Activated T-helper 1 cell treated with anti-CD3 and anti-CD28 coated beads, Interleukin-2, amount 50 U/mL, for 16 hours (primary cell): ENCODE measurements at places on chromosomes 11 and 22.

DNA sequence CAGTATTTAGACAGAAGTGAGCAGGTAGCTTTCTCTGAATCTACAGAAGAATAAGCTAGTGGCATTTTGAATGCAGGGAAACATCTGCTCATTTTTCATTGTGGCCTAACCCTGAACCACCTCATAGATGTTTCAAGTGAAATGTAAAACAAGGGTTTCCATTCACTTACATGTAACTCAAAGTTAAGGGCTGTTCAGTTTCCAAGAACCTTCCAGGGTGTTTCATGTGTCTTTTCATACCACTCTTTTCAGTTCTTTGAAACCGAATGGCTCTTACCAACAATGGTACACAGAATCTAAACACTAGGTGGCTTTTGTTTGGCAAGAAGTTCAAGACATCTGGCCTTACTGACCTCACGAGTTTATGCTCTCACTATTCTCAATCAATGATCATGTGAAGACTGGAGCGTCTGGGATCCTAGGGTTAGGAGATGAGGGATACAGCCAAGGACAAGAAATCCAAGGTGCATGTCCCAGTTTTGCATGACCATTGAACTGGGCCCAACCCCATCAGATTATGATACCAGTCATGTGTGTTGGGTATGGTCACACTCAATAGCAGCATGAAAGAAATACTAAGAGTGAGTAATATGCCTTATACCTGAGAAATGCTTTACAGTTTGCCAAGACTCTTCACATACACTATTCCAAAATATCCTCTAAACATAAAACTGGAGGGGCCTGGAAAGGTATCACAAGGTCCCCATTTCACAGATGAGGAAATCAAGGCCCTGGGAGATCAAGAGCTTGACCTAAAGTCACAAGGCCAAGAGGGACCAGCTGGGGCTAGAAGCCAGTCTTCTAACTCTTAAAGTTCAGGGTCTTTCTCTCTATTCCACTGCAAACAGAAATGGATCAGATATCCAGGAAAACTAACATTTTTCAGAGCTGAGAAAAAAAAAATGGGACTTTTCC, 92.7 kb downstream of the ETS1 start:
- DNase-seq = no peak

GRCh38 chr11:47948137-47948536, 32.2 kb upstream of the PTPRJ start:
- no peak for DNase-seq

GRCh38 chr11:115579181-115579825, 75.1 kb upstream of the CADM1 start:
- no peak for DNase-seq

DNA sequence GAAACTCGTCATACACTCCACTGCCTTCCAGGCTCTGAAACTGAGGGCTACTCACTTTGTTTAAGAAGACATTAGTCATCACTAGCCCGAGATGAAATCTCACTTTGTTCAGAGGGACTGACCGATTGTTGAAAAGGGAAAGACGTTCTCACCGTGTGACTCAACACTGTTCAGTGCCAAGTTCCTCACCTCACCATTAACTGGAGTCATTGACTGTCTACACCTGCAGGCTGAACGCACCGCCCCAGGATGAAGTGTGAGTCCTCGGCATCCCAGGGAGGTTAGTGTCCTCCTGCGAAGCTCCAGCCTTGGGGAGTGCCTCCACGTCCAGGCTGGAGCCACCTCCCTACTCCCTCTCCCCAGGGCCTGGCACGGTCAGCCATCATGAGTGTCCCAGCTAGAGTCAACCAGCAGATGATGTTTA, 30.4 kb downstream of the FADD start:
- DNase-seq = no peak

DNA sequence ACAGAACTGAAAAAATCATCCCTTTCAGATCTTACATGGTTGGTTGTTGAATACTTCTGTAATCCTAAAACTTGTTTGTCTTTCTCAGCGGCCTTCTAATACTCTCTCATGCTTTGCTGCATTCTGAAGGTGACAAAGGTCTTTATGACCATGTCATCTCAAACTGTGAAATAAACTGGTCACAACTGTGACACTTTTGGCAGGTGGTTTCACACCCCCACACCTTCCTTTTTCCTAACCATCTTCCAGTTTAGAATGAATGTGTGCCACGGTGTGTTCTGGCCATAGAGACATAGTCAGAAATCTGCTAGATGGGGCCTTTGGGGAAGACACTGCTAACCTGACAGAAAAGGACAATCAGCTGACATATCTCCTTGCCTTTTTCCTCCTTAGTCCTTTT, 14.7 kb upstream of the RFPL3 start:
- DNase-seq = no peak

DNA sequence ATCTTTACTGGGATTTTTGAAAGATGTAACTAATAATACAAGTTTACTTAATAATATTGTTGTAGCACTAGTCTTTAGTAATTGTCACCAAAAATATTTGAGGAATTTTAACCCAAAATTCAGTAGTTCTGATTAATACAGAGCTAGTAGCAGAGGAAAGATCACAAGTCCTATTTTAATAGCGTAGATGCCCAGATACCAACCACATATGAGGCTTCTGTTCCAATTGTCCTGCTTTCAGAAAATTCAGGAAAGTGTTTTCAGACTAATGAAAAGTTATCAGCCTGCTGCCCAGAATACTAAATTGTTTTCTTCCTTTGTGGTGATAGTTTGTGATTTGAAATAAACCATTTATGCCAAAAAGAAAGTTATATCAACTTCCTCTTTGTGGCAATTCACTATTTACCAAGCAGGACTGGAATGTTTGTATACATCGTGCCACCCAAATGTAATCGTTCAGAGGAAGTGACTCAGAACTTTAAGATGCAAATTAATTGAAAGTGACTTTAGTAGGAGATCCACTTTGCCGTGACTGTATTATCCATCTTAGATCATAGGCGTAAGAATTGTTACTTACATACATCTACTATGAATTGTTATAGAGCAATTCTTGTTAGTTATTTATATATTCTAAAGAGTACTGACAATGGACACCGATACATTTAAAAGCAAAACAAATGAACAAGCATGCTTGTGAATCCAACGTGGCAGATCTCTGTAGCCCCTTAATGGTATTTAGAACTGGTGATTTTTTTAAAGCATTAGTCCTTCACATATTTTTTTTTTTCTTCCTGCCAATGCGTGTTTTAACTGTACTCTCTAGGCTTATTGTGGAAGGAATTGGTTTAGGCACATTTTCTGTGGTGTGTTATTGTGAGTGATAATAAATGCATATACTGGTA, 231.0 kb downstream of the DDX10 start:
- no peak for DNase-seq

GRCh38 chr11:19742588-19743292, 30.1 kb downstream of the NAV2 start:
- peak; percentile 40 for DNase-seq

GRCh38 chr22:41175546-41175945, 29.6 kb upstream of the L3MBTL2 start:
- DNase-seq = no peak

- DNase-seq = no peak
Observed at GRCh38 chr22:36885474-36885873, 24.7 kb downstream of the NCF4 start.

DNA sequence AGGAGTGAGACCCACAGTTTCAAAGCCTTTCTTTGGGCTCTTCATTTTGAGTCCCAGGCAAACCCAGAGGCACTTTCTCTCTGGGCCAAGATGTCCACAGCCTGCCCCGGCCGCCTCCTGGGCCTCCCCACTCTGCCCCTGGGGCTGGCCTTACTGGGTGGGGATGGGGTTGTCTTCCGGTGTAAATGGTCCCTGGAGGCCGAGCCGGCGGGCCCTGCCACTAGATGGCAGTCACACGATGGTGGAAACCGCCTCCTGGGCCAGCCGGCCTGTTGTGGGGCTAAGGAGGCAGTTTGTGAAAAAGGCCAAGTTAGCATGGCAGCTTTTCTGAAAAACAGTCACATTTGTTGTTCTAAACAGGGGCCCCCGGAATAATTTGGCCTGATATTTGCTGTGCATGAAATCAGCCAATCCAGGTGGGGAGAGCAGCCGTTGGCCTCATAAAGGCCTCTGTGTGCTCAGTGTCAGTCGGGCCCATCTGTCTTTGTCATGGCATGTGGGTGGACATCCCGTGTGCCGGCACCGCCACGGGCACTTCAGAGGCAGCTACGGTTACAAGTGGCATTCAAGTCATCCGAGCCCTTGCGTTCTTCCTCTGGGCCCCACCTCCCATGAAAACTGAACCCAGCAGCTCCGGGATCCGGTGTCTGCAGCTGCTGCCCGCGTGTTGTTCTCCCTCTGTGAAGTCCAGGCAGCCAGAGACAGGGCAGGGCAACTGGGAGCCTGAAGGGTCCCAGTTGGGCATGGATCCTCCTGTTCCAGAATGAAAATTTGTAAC, 6.5 kb downstream of the MRPL23 start:
- no peak for DNase-seq

GRCh38 chr22:28812516-28812915, 12.1 kb upstream of the XBP1 start:
- no peak for DNase-seq

DNA sequence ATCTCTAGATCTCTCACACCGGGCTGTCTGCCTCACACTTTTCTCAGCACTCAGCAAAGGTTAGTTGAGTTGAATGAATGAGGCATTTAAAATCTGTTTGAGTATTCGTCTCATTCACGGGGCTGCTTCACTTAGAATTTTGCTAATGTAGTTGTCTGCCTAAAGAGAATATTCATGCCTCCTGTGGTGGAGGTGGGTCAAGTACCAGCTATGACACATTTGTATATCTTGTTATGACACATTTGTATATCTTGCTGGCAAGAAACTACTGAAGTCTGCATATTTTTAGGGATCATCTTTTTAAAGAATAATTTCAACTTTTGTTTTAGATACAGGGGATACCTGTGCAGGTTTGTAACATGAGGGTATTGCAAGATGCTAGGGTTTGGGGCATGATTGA, 43.1 kb downstream of the LDLRAD3 start:
- no peak for DNase-seq

- no peak for DNase-seq
Observed at GRCh38 chr11:75816561-75817239, 1.7 kb downstream of the UVRAG start.

GRCh38 chr22:28958611-28959010, 75.2 kb downstream of the ZNRF3 start:
- DNase-seq = no peak

DNA sequence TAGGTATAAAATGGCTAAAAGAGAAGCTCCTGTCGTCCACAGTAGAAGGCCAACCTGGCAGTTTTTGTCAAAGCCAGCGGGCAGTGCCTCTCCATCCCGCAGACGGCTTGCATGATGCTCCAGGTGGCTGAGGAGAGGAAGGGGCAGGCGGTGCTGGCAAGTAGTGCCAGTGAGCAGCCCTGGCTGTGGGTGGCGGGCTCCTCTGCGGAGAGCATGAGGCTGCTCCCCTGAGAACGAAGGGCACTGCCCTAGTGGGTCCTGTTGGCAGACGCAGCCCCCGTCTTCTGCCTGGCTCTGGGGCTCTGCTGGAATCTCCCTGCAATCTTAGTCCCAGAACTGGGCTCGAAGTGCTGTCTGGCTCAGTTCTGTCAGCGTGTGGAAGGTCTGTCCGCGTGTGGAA, 50.9 kb downstream of the SBF1 start:
- DNase-seq = no peak

DNA sequence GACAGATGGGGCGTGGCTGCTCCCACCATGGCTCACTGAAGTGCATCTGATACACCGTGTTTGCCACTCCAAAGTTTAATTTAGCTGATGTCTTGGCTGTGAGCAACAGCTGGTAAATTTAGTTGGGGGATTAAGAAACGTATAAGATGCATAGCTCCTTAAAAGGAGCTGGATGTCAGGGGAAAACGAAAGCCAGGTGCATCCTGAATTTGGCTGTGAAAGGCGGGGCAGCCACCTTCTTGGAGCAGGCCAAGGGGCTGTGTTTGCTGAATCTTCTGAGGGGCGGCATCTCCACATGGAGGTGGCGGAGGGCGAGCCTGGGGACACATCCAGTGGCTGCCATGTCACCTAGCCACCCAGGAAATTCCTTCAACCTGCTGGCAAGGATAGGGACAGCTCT, 20.7 kb upstream of the NCF4 start:
- DNase-seq = no peak

DNA sequence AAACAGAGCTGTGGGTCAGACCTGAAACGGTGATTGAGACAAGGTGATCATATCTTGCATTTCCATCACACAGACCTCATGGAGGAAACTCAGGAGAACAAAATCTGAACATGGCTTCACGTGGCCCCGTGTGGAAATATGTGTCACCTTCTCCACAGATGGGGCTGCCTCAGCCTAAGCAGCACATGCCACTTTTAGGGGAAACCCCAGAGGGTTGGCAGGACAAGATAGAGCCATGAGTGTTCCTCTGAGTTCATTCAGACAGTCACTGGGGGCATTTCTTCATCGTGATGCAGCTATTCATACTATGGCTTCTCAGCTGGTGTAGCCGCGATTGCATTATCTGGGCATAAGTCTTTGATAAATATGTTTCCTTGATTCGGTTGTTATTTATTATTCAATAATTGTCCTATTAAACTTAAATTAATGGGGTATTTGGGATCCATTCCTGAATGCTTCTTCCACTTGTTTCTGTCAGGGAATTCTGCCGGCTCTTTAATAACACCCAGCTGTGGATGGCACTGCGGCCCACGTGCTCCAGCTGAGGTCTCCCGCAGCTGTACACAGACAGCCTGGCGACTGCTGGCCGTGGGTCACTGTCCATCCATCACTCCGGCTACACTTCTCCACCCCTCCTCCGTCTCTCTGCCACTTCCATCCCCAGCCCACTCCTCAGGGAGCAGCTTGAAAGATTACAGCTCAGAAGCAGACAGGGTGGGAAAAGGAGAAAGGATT, 485.1 kb downstream of the OPCML start:
- no peak for DNase-seq

GRCh38 chr11:2691991-2692875, 7.6 kb downstream of the KCNQ1OT1 start:
- no peak for DNase-seq

GRCh38 chr11:64582885-64583284, 8.1 kb upstream of the SLC22A12 start:
- no peak for DNase-seq

- no peak for DNase-seq
Observed at GRCh38 chr11:21602699-21603098, 590.2 kb upstream of the ANO5 start.

DNA sequence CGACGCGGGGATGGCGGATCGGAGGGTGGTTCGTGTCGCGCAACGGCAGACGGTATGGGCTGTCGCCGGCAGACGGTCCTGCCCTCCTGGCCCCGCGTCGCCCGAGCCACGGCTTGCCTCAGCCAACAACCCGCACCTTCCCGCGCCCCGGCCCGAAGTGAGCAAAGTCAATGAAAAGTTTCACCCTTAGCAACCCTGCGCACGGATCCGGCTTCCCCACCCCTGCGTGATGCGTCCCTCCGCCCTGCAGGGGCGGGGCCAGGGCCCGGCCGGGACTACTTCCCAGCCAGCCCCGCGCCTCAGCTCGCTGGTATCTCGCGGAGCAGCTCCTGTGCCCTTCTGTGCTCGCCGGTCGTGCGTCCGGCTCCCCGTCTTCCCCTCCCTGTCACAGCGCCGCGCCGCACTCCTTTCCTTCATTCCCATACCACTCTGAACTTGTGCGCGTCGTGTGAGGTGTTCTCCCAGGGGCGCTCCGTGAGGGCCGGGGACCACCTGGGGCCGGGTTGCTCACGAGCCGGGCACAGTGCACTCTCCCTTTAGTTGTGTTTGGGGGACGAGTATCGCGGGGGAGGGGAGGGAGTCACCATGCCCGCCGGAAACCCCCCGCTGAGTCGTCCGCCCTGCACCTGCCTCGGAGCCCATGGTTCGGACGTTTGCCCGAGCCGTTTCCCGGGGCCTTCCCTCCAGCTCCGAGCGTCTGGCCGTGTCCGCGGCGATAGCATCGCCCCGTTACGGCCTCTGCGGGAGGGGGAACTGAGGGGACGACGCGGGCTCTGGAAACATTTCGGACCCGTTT, at the start of gene TOB2:
Gene TOB2 (minus strand): TSS at position 163 of the 796 bp plus-strand sequence. CDS start 9,456 bp downstream, outside the sequence.
- peak; percentile 92 for DNase-seq

GRCh38 chr11:95485115-95485900, 254.3 kb upstream of the SESN3 start:
- DNase-seq = no peak
